Dorsolateral prefrontal cortex (tissue), 122 donors: ENCODE measurements at places on chromosomes 6 and 20.

DNA sequence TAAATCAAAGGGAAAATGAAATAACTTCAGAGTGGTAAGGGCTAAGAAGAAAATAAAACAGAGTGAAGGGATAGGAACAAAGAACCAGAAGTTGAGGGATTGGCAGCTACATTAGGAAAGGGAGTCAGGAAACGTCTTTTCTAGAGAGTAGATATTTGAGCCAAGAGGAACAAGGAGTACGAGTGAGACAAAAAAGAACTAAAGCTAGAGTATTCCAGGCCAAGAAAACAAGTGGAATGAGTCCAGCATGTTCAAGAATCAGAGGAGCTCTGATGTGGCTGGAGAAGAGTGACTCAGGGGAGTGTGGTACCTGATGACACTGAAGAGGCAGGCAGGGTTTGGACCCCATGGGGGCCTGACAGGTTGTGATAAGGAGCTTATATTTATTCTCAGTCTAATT lies 66.3 kb downstream of the CEP162 start:
- DNase-seq: no peak

GRCh38 chr6:143276436-143276835 lies 174.1 kb downstream of the ADAT2 start:
- DNase-seq: no peak

GRCh38 chr6:163501026-163501425 lies 86.5 kb downstream of the QKI start:
- DNase-seq: no peak

DNA sequence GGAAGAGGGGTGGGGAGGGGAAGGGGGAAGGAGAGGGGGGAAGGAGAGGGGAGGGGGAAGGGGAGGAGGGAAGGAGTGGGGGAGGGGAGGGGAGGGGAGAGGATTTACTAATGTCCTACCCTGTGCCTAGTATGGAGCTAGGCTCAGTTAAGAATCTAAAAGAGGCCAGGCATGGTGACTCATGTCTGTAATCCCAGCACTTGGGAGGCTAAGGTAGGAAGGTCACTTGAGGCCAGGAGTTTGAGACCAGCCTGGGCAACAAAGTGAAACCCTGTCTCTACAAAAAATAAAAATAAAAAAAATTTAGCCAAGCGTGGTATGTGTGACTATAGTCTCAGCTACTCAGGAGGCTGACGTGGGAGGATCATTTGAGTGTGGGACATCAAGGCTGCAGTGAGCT lies 13.0 kb downstream of the UBE2J1 start:
- no peak for DNase-seq

- DNase-seq: no peak
Measured at GRCh38 chr6:33201935-33202334, 1.3 kb downstream of the SLC39A7 start.

GRCh38 chr20:53692465-53693067 lies 98.9 kb upstream of the ZNF217 start:
- DNase-seq: no peak
